ENCODE measurements at places on chromosomes 6 and 20.

GRCh38 chr20:43554369-43554768 lies 4.5 kb upstream of the SGK2 start:
- DNase-seq, result no peak

GRCh38 chr6:45272626-45273025 lies 55.5 kb upstream of the RUNX2 start:
- no peak for DNase-seq

GRCh38 chr6:2998998-2999617 lies 586 bp upstream of the NQO2 start:
- DNase-seq, result no peak

- no peak for DNase-seq
Measured at GRCh38 chr6:106973836-106974335, 643 bp downstream of the CD24 start.

DNA sequence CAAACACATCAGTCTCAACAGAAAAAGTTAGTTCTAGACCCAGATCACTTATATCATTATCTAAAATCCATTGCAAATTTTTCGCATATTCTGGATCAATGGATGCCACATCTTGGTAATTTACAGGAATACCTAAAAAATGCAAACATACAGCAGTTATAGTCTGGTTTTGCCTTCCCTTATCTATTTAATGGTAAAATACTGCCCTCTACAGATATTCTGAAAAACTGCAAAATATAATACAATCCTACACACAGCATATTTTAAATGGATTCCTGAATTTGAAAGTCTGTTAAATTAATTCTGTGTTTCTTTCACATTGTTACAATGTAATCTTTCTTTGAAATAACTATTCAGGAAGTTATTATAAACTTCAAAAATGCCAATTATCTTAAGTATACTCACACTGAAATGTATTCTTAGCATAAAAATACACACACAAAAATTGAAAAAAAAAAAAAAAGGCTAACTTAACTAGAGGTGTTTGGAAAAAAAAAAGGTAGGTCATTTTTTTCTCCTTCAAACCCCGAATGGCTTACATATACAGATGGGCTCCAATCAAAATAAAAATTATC lies 88.4 kb downstream of the HACE1 start:
- peak; percentile 4 for DNase-seq

- no peak for DNase-seq
Measured at GRCh38 chr20:20417876-20418676, 50.2 kb downstream of the INSM1 start.

DNA sequence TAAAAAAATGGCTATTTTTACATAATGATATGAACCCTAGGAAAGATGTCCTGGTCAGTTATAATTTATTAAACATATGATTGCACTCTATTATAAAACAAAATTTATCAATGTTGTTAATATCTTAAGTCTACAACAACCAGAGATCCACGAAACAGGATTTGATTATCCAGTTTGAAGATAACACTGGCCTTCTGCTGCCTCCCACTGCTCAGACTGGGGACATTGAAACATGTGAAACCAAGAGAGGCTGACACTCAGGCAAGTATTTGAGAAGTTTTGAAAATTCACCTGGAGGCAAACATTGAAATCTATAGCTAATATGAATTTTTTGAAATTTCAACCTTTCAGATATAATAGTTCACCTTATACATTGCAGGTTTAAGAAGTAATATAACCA lies 219.3 kb upstream of the HSF2 start:
- no peak for DNase-seq

DNA sequence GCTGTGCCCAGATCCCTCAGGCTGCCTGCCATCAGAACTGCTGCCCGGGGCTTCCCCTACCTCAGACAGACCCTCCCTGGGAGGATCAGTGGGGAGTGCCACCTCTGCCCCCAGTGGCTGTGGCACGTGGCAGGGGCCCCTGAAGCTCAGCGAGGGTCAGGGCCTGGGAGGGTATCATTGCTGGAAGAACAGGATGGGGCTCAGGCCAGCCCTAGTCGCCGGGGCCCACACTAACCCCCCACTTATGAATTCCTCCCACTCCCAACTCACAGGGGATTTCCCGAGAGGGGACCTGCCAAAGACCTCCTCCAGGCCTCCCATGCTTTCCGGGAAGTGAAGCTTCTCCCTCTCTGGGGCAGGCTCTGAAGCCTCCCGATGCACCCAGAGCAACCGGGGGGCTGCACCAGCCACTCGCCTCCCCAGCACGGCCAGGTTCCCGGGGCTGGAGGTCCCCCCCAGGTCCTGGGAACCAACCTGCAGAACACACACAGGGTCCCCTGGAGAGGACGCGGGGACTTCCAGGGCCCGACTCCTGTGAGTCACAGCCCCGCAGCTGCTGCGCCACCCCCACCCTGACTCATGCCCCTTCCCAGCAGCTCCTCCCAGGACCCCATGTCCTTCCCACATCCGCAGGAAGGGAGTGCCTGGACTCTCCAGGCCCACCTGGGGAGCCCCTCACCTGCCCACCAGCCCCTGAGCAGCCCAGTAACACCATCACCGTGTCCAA lies 2.5 kb downstream of the TNFRSF6B start:
- DNase-seq, result peak; percentile 77

- no peak for DNase-seq
Measured at GRCh38 chr6:89321131-89321970, 6.3 kb upstream of the GABRR2 start.

- DNase-seq, result no peak
Measured at GRCh38 chr6:106085692-106085983, 498 bp upstream of the PRDM1 start.

GRCh38 chr6:106315765-106316374 lies 9.7 kb downstream of the ATG5 start:
- no peak for DNase-seq

GRCh38 chr6:63919556-63920110 lies 284.0 kb downstream of the PHF3 start:
- no peak for DNase-seq

DNA sequence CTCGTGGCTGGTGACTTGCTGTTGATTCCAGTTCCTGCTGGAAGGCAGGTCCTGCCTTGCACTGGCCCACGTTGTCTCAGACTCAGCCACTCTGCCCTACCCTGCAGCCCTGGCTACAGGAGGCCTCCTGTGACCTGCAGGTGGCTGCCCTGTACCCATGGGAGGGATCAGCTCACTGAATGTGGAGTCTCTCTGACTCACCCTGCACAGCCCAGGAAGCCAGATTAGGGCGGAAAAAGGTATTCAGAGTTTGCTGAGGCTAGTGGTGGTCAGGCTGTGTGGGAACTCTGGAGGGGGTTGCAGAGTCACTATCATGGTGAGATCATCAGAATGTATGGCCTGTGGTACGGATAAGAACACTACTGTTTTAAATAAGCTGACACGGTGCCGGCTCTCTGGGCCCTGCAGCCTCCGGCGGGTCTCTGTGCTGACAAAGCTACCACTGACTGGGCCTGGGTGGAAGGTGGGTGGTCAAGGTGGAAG lies 24.7 kb upstream of the PYGB start:
- DNase-seq, result peak; percentile 73

GRCh38 chr6:106167096-106167814 lies 81.1 kb downstream of the PRDM1 start:
- no peak for DNase-seq

DNA sequence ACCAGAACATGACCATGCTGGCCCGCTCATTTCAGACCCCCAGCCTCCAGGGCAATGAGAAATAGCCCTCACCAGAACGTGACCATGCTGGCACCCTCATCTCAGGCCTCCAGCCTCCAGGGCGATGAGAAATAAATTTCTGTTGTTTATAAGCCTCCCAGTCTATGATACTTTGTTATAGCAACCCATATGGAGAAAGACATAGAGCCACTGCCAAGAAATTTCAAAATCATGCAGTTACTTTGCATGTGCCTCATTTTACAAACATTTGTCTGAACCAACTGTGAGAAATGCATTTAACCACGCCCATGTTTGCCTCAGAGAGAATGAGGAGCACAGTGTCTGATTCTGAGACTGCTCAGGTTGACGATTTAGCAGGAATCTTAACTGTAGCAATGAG lies 15.5 kb downstream of the CYP39A1 start:
- peak; percentile 81 for DNase-seq

GRCh38 chr20:57811374-57812020 lies 101.7 kb upstream of the PMEPA1 start:
- DNase-seq, result no peak

DNA sequence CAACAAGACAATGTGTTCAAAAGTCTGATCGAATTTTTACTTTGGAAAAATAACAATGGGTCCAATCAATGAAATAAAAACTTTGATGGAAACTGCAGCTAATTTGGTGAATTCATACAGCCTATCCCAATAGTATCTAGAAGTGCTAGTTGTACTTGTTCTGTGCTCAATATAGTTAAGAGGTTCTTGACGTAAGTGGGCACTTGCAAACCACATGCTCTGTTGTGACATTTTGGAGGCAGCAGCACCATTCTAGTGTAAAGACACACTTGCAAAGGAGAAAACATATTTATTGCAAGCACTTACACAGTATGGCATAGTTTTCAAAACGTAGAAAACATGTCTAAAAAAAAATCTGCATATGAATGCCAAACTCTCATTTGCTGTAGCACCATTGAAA lies 6.7 kb upstream of the KLHL31 start:
- no peak for DNase-seq

- DNase-seq, result no peak
Measured at GRCh38 chr6:73388433-73388799, 6.2 kb upstream of the DDX43 start.

GRCh38 chr6:63644668-63645326 lies 9.2 kb downstream of the PHF3 start:
- no peak for DNase-seq

DNA sequence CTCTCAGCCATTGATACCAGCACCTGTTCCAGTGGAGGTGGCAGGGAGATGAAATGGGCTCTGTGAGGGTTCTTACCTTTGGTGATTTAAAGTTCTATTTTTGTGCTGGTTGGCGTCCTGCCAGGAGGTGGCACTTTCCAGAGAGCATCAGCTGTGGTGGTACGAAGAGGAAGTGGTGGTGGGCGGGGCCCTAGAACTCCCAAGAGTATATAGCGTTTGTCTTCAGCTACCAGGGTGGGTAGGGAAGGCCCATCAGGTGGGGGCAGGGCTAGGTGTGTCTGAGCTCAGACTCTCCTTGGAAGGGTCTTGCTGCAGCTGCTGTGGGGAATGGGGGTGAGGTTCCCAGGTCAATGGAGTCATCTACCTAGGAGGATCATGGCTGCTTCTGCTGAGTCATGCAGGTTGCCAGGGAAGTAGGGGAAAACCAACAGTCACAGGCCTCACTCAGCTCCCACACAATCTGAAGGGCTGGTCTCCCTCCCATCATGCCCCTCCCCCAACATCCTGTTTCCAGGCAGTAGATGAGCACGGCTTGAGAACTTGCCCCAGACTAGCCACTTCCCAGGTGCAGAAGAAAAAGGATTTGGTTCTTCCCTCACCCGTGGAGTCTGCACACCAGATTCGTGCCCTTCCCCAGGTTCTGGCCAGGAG lies 46.6 kb downstream of the MOXD1 start:
- DNase-seq, result no peak

- no peak for DNase-seq
Measured at GRCh38 chr6:14964556-14965270, 281.2 kb upstream of the JARID2 start.

DNA sequence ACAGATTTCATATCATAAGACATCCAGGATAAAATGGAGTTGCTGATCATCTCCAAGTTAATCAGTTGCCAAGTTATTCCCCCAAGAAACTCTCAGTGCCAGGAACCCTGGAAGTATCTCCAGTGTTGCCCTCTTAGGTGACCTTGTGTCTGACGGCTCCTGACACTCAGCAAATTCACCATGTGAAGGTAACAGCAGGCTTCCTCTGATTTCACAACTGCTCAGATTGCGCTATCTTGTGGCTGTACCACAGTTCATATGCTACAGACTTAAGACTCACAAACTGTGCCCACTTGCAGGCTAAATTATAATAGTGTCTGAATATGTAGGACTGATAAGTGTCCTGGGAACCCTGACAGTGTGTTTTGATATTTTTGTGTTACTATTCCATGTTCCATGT lies 186.6 kb upstream of the OPRM1 start:
- DNase-seq, result no peak

- no peak for DNase-seq
Measured at GRCh38 chr6:155317186-155317585, 2.9 kb upstream of the TFB1M start.

DNA sequence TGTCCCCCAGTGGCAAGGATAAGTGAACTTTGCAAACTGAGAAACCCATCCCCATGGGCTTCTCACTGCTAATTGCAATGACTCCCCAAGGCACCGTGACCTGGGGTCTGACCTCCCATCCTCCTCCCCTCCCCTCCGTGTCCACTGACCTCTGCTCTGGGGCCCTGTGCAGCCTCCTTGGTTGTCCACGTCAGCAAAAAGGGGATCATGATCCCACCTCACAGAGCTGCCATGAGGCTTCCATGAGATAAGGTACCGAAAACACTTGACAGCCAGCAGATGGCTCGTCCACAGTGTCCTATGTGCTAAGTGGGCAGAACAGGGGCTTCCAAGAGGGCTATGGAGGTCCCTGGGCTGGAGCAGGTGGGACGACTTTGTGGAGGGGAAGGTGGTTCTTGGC lies 104.5 kb downstream of the GRM4 start:
- no peak for DNase-seq

DNA sequence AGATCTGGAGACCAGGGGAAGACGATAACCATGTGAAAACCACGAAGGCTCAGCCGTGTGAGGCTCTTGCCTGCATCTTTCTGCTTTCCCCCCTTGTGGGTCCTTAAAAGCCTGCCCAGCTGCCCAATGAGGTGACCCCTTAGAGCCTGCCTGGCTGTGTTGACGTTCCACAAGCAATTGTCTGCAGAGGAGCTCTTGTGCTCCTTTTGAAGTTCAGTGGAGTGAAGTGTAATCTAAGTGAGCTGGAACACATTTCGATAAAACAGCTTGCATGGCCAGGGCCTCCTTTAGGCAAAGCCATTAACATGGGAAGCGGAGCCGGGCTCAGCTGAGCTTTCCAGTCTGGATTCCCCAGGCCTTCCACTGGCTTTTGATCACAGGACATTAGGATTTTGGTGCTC lies 27.3 kb upstream of the TCP11 start:
- no peak for DNase-seq

DNA sequence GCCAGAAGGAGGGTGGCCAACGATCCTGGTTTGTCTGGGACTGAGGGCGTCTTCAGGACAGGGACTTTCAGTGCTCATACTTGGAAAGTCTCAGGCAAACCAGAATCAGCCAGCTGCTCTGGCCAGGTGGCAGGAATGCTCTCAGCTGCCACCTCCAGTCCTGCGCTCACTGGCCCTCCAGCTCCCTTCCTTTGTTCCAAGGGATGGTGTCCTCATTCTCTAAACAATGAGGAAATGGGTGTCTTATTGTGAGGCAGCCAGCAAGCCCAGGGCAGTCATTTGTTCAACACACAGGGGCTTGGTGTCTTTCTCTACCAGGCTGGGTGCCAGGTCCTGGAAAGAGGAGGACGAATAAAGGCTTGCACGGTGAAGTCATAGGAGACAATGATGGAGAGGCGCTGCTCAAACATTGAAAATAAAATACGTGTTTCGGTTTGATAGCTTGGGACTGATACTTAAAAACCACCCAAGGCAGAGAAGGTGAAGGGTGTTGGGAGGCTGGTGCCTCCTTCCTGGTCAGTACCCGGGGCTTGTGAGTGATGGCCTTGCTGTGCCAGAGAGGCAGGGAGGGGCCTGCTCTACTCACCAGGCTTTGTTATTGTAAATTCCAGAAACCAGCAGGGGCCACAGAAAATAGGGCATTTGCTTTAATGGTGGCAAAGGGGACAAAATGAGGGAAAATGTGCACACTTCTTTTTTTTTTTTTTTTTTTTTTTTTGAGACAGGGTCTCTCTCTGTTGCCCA lies 11.3 kb upstream of the TMEM181 start:
- DNase-seq, result no peak

Measured in GM04504 (cell line).